ENCODE measurements at places on chromosomes 5 and 9. TPM values are rescaled to one million over a fixed set of nuclear protein-coding genes. Genes with fewer than 3 reads are reported as not detected.

Gene ZFP2
- polyA plus RNA-seq: 2.8 TPM

Gene PCBD2
- polyA plus RNA-seq: 10.2 TPM

Gene NAA35
- polyA plus RNA-seq: 20.1 TPM

Gene IL31RA
- 0.94 TPM for polyA plus RNA-seq

Gene CEL
- 1.8 TPM for polyA plus RNA-seq

Gene SECISBP2
- polyA plus RNA-seq: 41.5 TPM

Gene SCGB3A2
- polyA plus RNA-seq: not detected

Gene ANKRD34B
- polyA plus RNA-seq: 0.16 TPM

Gene IGFBPL1
- 0.67 TPM for polyA plus RNA-seq

Gene PRRT1B
- 0.10 TPM for polyA plus RNA-seq

Gene OTP
- polyA plus RNA-seq: not detected

Gene LRRC19
- polyA plus RNA-seq: 0.11 TPM

Gene SPINK13
- 0.33 TPM for polyA plus RNA-seq

Gene RNF183
- polyA plus RNA-seq: not detected

Gene PARP8
- 7.7 TPM for polyA plus RNA-seq

Gene ARHGEF28
- 2.7 TPM for polyA plus RNA-seq

Gene CNTNAP3
- polyA plus RNA-seq: 2.8 TPM

Gene BASP1
- 27.0 TPM for polyA plus RNA-seq

Gene TRIM7
- 21.6 TPM for polyA plus RNA-seq

Gene ANKRD31
- polyA plus RNA-seq: 0.13 TPM

Gene ADGRV1
- polyA plus RNA-seq: 0.92 TPM

Gene TIMD4
- polyA plus RNA-seq: 1.1 TPM

Gene WHRN
- 2.6 TPM for polyA plus RNA-seq

Gene FGF1
- 10.6 TPM for polyA plus RNA-seq

Gene GPR151
- not detected for polyA plus RNA-seq

Gene FRRS1L
- 1.4 TPM for polyA plus RNA-seq

Gene SHC3
- 0.61 TPM for polyA plus RNA-seq

Gene ALDH1B1
- polyA plus RNA-seq: 20.2 TPM

Gene KIF4B
- polyA plus RNA-seq: 0.06 TPM

Gene TMEM174
- polyA plus RNA-seq: not detected

Gene TRPM3
- 0.19 TPM for polyA plus RNA-seq

Gene GPRIN1
- polyA plus RNA-seq: 0.49 TPM

Gene PRLR
- 0.38 TPM for polyA plus RNA-seq

Gene CAMK4
- polyA plus RNA-seq: 4.7 TPM

Gene IL5
- polyA plus RNA-seq: 0.29 TPM

Gene AQP7
- polyA plus RNA-seq: 1.9 TPM

Gene C1QTNF2
- 19.8 TPM for polyA plus RNA-seq

All from forelimb muscle (tissue), 1 donor.